ENCODE measurements at places on chromosomes 3 and 15. TPM values are rescaled to one million over a fixed set of nuclear protein-coding genes. Genes with fewer than 3 reads are reported as not detected.

DAPK2 gene
- not detected for polyA plus RNA-seq

- no peak for DNase-seq
- H3K27me3 ChIP-seq, result no peaks in the 10 kb centered on the region
- no peaks in the 10 kb centered on the region for H3K4me1 ChIP-seq
- H3K36me3 ChIP-seq, result no peaks in the 10 kb centered on the region
- no peak overlapping the region for H3K27ac ChIP-seq
- H3K4me3 ChIP-seq, result no peak overlapping the region
Observed at GRCh38 chr3:129211772-129212171, 28.1 kb upstream of the CNBP start.

DNA sequence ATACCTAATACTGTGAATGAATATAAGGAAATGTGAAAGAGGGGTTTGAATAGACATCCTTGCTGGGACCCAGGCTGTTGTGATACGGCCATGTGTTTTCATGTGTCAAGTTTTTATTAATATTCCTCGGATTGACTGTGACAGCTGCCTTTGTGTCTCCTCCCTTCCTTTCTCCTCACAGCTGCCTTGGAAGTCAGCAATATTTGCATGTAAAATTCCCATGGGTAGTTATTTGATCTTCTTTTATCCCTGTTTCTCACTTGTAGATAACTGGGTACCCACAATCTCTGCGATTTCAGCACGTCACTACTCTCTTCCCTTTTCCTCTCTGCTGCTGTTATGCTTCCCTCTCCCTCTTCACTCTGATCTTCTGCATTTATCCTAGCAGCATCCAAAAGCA is 9.4 kb downstream of the GPR156 start:
- H3K4me1 ChIP-seq, result no peaks in the 10 kb centered on the region
- no peaks in the 10 kb centered on the region for H3K36me3 ChIP-seq
- no peaks in the 10 kb centered on the region for H3K27me3 ChIP-seq
- no peak for DNase-seq
- no peak overlapping the region for H3K27ac ChIP-seq
- no peak overlapping the region for H3K4me3 ChIP-seq

TRPM1 gene
- polyA plus RNA-seq, result not detected

DNA sequence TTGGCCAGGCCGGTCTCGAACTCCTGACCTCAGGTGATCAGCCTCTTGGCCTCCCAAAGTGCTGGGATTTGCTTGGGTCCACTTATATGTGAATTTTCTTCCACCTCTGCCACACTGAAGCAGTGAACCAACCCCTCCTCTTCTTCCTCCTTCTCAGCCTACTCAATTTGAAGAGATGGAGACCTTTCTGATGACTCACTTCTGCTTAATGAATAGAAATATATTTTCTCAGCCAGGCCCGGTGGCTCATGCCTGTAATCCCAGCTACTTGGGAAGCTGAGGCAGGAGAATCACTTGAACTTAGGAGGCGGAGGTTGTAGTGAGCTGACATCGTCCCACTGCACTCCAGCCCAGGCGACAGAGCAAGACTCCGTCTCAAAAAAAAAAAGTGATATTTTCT is 46.8 kb upstream of the GATM start:
- DNase-seq, result no peak
- peaks cover 3% of the 10 kb centered on the region for H3K4me1 ChIP-seq
- H3K27ac ChIP-seq, result no peak overlapping the region
- peaks cover 7% of the 10 kb centered on the region for H3K36me3 ChIP-seq

DNA sequence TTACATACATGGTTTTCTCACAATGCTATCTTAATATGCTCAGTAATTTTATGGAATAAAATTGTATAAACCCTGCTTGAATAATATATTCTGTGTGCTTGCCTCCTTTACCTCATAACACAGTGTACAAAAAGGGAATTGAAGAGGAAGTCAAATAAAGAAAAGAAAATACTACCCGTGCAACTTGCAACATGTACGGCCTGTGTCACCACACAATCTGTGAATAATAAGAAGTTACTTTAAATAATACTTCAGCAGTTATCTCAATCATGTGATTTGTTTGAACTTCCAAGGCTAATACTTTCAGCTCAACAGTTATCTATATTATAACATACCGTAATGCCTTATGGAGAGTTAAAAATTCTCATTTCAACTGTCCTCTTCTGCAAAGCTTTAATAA is 58.1 kb upstream of the SATB1 start:
- no peaks in the 10 kb centered on the region for H3K27me3 ChIP-seq
- no peaks in the 10 kb centered on the region for H3K4me1 ChIP-seq
- no peak overlapping the region for H3K4me3 ChIP-seq
- no peak for DNase-seq

All from CD4-positive, alpha-beta memory T cell (primary cell).